Uterus (tissue), 4 donors: ENCODE measurements at places on chromosomes 4 and X. TPM values are rescaled to one million over a fixed set of nuclear protein-coding genes. Genes with fewer than 3 reads are reported as not detected.
A peak's percentile ranks its signal among the peaks of the same experiment; 100 is the strongest.

DNA sequence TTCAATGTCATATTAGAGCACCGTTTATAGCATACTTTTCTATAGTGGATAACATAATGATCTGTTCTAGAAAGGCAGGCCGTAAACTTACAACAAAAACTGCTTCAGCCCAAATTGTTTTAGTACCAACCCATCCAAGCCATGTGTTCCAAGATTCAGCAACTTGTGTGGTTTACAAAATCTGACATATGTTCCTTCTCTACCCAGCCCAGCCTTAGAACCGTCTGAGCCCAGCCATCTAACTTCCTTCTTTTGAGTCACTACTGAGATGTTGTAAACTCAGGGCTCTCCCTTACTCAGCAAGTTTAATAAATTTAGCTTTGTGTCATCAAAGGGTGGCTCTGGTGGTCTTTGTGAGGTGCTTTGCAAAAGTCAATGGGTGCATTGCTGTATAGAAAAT lies 32.4 kb upstream of the REPS2 start:
- H3K4me1 ChIP-seq: no peaks in the 10 kb centered on the region
- no peak overlapping the region for H3K27ac ChIP-seq
- H3K4me3 ChIP-seq: no peak overlapping the region
- DNase-seq: no peak

DNA sequence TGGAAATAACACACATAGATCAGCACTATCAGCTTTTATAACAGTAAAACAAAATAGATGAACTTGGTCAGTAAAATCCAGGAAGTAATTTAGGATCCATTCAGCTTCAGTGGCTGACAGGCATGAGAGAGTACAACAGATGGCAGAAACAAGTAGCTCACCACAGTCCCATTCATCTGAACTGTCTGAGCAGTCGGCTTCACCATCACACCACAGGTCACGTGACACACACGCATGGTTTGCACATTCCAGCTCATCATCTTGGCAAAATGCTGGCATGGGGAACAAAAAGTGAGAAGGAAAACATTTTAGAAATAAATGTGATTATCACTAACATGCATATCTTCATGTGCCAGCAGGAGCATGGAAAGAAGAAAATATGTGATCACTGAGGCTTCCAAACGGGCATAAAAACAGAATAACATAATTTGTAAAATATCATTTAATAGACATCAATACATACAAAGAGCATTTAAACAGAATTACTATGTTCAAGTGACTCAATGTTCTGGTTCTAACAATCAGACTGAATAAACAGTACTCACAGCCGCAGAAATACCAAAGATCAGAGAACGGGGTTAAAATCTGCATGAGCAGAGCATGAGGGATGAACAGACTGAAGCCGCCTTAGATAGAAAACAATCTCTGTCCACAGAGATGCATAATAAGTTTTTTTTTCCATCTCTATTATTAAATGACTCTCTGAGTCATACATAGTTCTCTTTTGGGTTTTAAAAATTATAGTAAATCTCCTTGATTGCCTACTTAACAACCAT lies 158.1 kb downstream of the ATP10D start:
- no peaks in the 10 kb centered on the region for H3K36me3 ChIP-seq
- H3K4me3 ChIP-seq: no peak overlapping the region
- peak overlapping the region; percentile 54 for H3K27ac ChIP-seq
- no peaks in the 10 kb centered on the region for H3K27me3 ChIP-seq
- no peaks in the 10 kb centered on the region for H3K4me1 ChIP-seq

DNA sequence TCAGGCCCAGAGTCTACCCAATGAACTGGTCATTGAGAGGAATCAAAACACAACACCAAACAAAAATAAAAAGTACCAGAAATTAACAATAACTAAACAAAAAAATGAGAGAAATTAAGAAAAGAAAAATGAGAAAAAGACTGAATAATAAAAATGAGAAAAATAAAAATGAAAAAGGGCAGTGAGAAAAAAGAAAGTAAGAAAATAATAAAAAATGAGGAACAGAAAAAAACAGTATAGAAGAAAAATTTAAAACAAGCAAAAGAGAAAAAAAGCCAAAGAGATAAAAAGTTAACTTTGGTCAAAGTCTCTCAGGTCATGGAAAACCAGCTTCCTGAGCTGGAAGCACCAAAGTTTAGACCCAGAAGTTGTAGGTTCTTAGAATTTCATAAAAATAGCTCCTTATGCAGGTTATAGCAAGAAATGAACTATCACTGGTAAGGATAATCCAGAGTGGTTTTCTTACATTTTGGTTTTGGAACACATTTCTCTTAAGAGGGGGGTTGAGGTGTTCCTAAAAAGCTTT lies 51.0 kb upstream of the WDR17 start:
- H3K4me1 ChIP-seq: no peaks in the 10 kb centered on the region
- no peak for DNase-seq
- H3K4me3 ChIP-seq: no peak overlapping the region
- H3K27ac ChIP-seq: no peak overlapping the region
- H3K27me3 ChIP-seq: no peaks in the 10 kb centered on the region

GRCh38 chr4:122458625-122459024 lies 2.1 kb upstream of the IL2 start:
- H3K36me3 ChIP-seq: no peaks in the 10 kb centered on the region
- no peaks in the 10 kb centered on the region for H3K4me1 ChIP-seq
- H3K27ac ChIP-seq: no peak overlapping the region
- H3K27me3 ChIP-seq: no peaks in the 10 kb centered on the region

GRCh38 chr4:97984545-97985131 lies 158.6 kb downstream of the STPG2 start:
- H3K27me3 ChIP-seq: no peaks in the 10 kb centered on the region
- DNase-seq: no peak
- H3K36me3 ChIP-seq: no peaks in the 10 kb centered on the region
- no peaks in the 10 kb centered on the region for H3K4me1 ChIP-seq
- no peak overlapping the region for H3K4me3 ChIP-seq

DNA sequence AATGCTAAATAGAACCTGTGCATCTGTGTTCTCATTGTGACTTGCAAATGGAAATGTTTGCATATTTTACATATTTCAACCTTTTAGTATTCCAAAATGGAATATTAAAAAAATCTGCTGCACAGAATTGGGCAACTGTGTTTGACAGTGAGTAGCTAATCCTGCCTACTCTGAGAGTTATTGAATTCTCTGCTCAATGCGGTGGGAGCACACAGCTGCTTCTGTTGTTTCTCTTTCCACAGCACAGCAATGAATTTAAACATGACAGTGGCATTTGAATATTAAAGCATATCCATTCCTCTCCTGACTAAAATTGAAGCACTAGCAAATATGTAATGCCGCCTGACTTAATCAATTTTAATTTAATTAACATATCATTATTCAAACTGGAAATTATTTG lies 366.6 kb downstream of the GASK1B start:
- no peaks in the 10 kb centered on the region for H3K27me3 ChIP-seq
- DNase-seq: no peak
- H3K4me3 ChIP-seq: no peak overlapping the region
- peaks cover 6% of the 10 kb centered on the region for H3K4me1 ChIP-seq
- H3K27ac ChIP-seq: peak overlapping the region; percentile 72

DNA sequence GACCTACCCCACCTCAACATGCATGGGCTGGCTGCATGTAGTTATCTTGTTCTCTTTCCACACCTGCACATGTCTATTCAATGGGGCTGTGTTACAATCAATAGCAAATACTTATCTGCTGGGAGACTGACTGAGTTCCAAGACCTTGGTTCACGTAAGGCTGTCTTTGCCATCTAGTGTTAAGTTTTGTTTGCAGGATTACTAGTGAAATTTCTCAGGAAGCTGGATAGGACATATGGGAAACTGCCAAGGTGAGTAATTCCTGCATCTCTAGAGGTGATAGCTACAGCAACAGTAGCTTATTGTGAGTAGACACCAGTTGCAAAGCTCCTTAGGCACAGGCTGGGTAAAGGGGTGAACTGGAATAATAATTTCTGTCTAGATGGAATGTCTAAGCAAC lies 177.5 kb downstream of the ENOX2 start:
- H3K4me1 ChIP-seq: no peaks in the 10 kb centered on the region
- no peak overlapping the region for H3K4me3 ChIP-seq
- no peak overlapping the region for H3K27ac ChIP-seq
- DNase-seq: no peak
- H3K36me3 ChIP-seq: no peaks in the 10 kb centered on the region

GRCh38 chr4:174156239-174156826 lies 127.1 kb downstream of the FBXO8 start:
- H3K4me1 ChIP-seq: no peaks in the 10 kb centered on the region
- H3K36me3 ChIP-seq: no peaks in the 10 kb centered on the region
- no peak overlapping the region for H3K4me3 ChIP-seq
- H3K27me3 ChIP-seq: no peaks in the 10 kb centered on the region
- H3K27ac ChIP-seq: no peak overlapping the region

DNA sequence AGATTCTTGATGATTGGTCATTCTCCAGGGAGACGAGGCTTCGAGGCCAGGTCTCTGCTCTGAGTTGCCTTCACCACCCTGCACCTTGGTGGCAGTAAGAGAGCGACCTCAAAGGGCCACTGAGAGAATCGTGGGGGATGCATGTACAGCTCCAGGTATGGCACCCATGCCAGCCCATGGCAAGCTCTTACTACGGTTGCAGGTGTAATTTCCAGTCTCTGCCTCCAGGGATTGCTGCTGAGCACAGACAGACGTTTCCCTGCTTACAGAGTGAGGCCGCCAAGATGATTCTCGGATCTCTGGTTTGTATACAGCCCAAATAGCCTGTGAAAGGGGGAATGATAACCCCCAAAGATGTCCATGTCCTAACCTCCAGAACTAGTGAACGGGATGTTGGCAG lies 16.3 kb upstream of the DRD5 start:
- no peaks in the 10 kb centered on the region for H3K36me3 ChIP-seq
- H3K4me1 ChIP-seq: no peaks in the 10 kb centered on the region
- H3K27ac ChIP-seq: no peak overlapping the region

GRCh38 chr4:105210916-105211315 lies 64.2 kb downstream of the TET2 start:
- H3K27me3 ChIP-seq: no peaks in the 10 kb centered on the region
- peaks cover 5% of the 10 kb centered on the region for H3K4me1 ChIP-seq
- H3K4me3 ChIP-seq: no peak overlapping the region
- H3K27ac ChIP-seq: no peak overlapping the region

DNA sequence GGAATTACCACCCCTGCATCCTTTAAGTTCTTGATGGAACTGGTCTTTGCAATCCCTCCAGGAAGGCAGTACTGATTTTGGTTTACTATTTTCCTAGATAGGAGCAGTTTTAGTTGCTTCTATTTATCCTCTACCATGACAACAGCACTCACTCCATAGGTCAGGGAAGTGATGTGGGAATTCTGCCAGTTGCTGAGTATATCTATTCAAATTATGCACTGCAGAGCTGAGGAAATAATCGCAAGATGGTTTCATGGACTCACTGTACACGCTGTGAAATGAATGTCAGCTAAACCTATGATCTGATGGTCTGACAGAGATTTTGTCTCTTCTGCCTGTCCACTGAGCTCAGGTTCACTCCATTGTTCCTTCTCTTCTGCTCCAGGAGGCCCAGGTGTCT lies 135.8 kb downstream of the FAAH2 start:
- H3K4me1 ChIP-seq: no peaks in the 10 kb centered on the region
- H3K27ac ChIP-seq: no peak overlapping the region
- no peak for DNase-seq
- H3K36me3 ChIP-seq: no peaks in the 10 kb centered on the region
- no peak overlapping the region for H3K4me3 ChIP-seq

DNA sequence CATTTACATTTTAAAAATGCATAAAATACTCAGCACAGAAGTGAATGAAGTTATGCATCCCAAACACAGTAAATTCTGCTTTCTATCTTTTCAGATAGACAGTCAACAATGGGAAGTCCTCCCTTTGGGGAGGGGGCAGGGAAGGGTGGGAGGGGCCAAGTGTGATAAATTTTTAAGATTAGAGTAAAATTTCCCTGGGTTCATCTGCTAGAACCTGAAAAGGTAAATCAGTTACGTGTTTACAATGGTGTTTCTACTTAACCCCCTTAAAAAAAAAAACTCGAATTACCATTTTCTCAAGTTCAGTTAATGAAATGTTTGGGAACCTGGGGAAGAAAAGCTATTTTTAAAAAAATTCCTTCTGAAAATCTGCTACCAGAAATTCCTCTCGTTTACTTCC lies 9.1 kb downstream of the PITX2 start:
- peaks cover 16% of the 10 kb centered on the region for H3K27me3 ChIP-seq
- no peak for DNase-seq
- H3K4me3 ChIP-seq: no peak overlapping the region
- H3K4me1 ChIP-seq: no peaks in the 10 kb centered on the region
- H3K36me3 ChIP-seq: no peaks in the 10 kb centered on the region
- no peak overlapping the region for H3K27ac ChIP-seq

DNA sequence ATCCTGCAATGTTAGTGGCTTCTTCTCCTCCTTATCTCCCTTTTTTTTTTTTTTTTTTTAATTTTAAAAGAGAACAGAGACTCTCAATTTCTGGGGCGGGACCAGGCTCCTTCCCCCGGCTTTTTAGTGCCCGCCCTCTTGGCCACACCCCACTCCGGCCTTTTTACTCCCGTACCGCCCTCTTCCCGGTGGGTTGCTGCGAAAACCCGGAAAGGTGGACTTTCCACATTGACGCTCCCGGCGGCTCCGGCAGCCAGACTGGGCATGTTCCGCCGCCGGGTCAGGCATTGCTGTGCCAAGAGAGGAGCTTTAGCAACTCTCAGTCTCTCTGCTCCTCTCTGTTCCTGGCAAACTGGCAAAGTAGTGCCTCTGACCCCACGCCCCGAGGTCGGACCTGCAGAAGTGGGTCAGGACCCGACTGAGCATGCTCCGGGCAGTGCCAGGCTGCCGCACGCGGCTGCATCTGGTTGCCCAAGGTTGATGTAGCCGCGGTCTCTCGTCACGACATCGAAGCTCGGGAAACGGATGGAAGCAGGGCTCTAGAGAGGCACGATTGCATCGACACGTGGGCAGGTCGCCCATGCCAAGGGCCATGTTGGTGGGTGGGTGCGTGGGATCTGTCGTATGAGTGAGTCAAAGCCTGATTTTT lies 1.1 kb upstream of the MFAP3L start:
- H3K36me3 ChIP-seq: no peaks in the 10 kb centered on the region
- peak overlapping the region; percentile 94 for H3K27ac ChIP-seq
- no peaks in the 10 kb centered on the region for H3K4me1 ChIP-seq
- H3K27me3 ChIP-seq: no peaks in the 10 kb centered on the region

- no peak overlapping the region for H3K4me3 ChIP-seq
- peak overlapping the region; percentile 56 for H3K27ac ChIP-seq
- DNase-seq: peak; percentile 45
- no peaks in the 10 kb centered on the region for H3K36me3 ChIP-seq
- no peaks in the 10 kb centered on the region for H3K27me3 ChIP-seq
Measured at GRCh38 chr4:1300466-1301455, 11.1 kb downstream of the MAEA start.

- no peak for DNase-seq
- H3K27me3 ChIP-seq: no peaks in the 10 kb centered on the region
- no peaks in the 10 kb centered on the region for H3K36me3 ChIP-seq
- no peaks in the 10 kb centered on the region for H3K4me1 ChIP-seq
Measured at GRCh38 chr4:105767579-105767978, 59.0 kb downstream of the GSTCD start.

The APELA gene
- total RNA-seq: not detected

The MAGEA2B gene
- total RNA-seq: not detected

The NUDT11 gene
- 1.8 TPM for total RNA-seq

The CT47A1 gene
- total RNA-seq: not detected

The RS1 gene
- total RNA-seq: not detected

The ARX gene
- total RNA-seq: not detected

The CHM gene
- total RNA-seq: 21.3 TPM

The PAGE1 gene
- total RNA-seq: not detected

The ITM2A gene
- 110 TPM for total RNA-seq

The CLIC2 gene
- 15.3 TPM for total RNA-seq

The MGAT4D gene
- not detected for total RNA-seq

The KIT gene
- 19.4 TPM for total RNA-seq

The NEXMIF gene
- 0.77 TPM for total RNA-seq
